ENCODE measurements at places on chromosomes 6 and 20.

GRCh38 chr6:2790588-2791449 is 25.6 kb downstream of the WRNIP1 start:
- H3K27me3 ChIP-seq = no peaks in the 10 kb centered on the region
- H3K4me1 ChIP-seq = peaks cover 9% of the 10 kb centered on the region
- 0 out of 2 replicates have a peak, but pooled peaks cover 2% of the 10 kb centered on the region for H3K36me3 ChIP-seq

- no peak for DNase-seq
- H3K4me3 ChIP-seq = no peak overlapping the region
- no peaks in the 10 kb centered on the region for H3K4me1 ChIP-seq
- H3K27ac ChIP-seq = no peak overlapping the region
- H3K36me3 ChIP-seq = no peaks in the 10 kb centered on the region
These were observed 106.0 kb downstream of the FOXO3 start for GRCh38 chr6:108666656-108667260.

DNA sequence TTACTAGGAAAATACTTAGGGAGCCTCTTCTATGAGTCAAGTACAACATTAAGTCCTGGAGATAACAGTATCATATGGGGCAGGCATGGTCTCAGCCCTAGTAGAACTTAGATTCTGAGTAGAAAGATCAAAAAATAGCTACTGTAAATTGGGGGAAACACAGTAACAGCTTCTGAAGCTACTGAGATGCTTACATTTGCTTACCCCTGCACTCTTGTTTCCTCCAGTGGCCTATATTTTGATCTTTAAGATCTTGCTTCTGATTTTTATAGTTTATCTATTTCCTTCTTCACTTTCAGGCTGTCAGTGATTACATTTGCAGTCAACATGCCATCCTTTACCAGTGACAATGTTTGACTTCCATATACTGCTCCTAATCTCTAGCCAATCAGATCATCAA is 35.3 kb downstream of the HIVEP2 start:
- H3K4me3 ChIP-seq = no peak overlapping the region
- DNase-seq = no peak
- no peaks in the 10 kb centered on the region for H3K36me3 ChIP-seq
- H3K4me1 ChIP-seq = no peaks in the 10 kb centered on the region
- no peak overlapping the region for H3K27ac ChIP-seq
- H3K27me3 ChIP-seq = no peaks in the 10 kb centered on the region

DNA sequence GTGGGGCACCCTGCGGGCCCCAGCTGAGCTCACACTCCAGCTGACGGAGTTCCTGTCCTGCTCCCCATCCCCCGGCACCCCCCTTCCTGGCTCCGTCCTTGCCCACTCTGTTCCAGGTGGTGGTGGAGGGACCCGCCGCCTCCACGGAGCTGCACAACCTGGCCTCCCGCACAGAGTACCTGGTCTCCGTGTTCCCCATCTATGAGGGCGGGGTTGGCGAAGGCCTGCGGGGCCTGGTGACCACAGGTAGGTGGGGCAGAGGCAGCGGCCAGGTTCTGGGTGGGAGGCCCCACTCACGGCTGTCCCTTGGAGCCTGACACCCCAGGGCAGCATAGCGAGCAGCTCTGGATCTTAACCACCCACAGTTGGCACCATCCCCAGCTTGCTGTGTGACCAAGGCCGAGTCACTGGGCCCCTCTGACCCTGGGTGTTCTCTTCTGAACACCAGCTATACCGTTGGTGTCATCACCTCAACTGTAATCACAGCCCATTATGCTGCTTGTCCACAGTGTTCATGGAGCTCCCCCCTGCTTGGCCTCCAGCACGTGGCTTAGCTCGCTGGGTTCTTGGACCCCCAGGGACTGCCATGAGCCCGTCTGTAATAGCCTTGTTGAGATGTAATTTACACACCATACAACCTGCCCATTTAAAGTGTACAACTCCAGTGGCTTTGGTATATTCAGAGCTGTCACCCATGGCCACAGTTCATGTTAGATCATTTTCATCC is 17.4 kb downstream of the COL20A1 start:
- no peak overlapping the region for H3K27ac ChIP-seq

- no peak overlapping the region for H3K27ac ChIP-seq
- no peak for DNase-seq
- no peak overlapping the region for H3K4me3 ChIP-seq
- no peaks in the 10 kb centered on the region for H3K27me3 ChIP-seq
These were observed 12.8 kb downstream of the RBCK1 start for GRCh38 chr20:420721-421574.

- no peak overlapping the region for H3K4me3 ChIP-seq
- H3K36me3 ChIP-seq = no peaks in the 10 kb centered on the region
- H3K4me1 ChIP-seq = no peaks in the 10 kb centered on the region
- H3K27me3 ChIP-seq = no peaks in the 10 kb centered on the region
- no peak overlapping the region for H3K27ac ChIP-seq
These were observed 263.8 kb downstream of the ALDH8A1 start for GRCh38 chr6:134686071-134686470.

- H3K27me3 ChIP-seq = no peaks in the 10 kb centered on the region
- H3K27ac ChIP-seq = no peak overlapping the region
- no peak overlapping the region for H3K4me3 ChIP-seq
- H3K4me1 ChIP-seq = no peaks in the 10 kb centered on the region
- H3K36me3 ChIP-seq = no peaks in the 10 kb centered on the region
These were observed 45.1 kb downstream of the OGFRL1 start for GRCh38 chr6:71333697-71334096.

- no peak overlapping the region for H3K4me3 ChIP-seq
- DNase-seq = no peak
- no peaks in the 10 kb centered on the region for H3K36me3 ChIP-seq
These were observed 1.9 kb downstream of the TMEM200A start for GRCh38 chr6:130367767-130368166.

GRCh38 chr6:54768494-54768893 is 78.1 kb upstream of the FAM83B start:
- H3K27ac ChIP-seq = no peak overlapping the region
- H3K36me3 ChIP-seq = no peaks in the 10 kb centered on the region
- DNase-seq = no peak

- no peak overlapping the region for H3K27ac ChIP-seq
- no peak for DNase-seq
- H3K36me3 ChIP-seq = no peaks in the 10 kb centered on the region
- no peaks in the 10 kb centered on the region for H3K27me3 ChIP-seq
- no peaks in the 10 kb centered on the region for H3K4me1 ChIP-seq
- H3K4me3 ChIP-seq = no peak overlapping the region
These were observed 130.3 kb downstream of the OPRM1 start for GRCh38 chr6:154169193-154169847.

- DNase-seq = no peak
- peaks cover 4% of the 10 kb centered on the region for H3K36me3 ChIP-seq
- H3K27me3 ChIP-seq = no peaks in the 10 kb centered on the region
These were observed 3.5 kb downstream of the CUL9 start for GRCh38 chr6:43185391-43185985.

DNA sequence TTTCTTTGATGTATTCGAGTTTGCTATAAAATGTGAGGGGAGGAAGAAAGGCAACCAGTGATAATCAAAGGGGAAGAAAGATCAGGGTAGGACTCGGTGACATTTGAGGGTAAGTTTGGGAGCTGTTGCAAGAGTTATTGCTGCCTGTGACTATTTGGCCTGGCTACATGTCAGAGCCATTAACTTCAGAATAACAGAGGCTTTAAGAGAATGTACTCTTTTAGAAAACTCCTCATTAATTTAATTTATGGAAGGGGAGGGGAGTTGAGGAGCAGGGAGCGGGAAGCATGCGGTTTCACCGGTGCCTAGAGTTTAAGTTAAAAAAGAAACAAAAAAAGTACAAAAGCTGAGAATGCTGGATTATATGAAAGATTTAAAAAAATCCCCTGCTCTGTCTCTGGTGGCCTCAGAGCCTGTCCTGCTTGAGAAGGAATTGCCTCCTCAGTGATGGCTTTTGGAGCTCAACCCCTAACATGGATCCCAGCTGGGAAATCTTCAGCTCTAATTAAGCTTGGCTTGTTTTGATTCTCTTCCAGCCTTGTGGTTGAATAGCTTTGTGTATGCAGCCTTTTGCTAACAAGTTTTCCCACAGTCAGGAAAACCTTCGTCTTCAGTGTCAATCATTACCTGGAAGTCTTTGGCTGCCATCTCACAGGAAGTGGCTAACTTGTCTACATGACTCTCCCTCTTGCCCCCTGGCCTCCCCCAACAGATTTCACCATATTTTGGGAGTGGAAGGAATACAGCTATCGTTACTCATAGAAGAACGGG is 238.2 kb downstream of the SOX4 start:
- H3K36me3 ChIP-seq = no peaks in the 10 kb centered on the region
- no peak overlapping the region for H3K4me3 ChIP-seq
- DNase-seq = no peak
- no peaks in the 10 kb centered on the region for H3K27me3 ChIP-seq

DNA sequence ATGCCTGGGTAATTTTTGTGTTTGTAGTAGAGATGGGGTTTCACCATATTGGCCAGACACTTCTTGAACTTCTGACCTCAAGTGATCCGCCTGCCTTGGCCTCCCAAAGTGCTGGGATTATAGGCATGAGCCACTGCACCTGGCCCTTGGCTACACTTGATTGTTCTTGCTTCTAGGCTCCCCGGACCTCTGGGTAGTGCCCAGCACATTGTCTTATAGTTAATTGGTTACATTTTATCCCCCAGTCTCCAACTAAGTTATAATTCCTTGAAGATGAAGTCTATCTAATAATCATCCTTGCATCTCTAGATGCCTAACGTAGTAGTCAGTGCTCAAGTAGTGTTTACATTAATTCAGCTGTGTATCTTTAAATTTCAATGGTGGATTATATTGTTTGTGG is 11.8 kb downstream of the SMPDL3A start:
- H3K4me1 ChIP-seq = no peaks in the 10 kb centered on the region
- no peak overlapping the region for H3K4me3 ChIP-seq
- no peak for DNase-seq
- no peaks in the 10 kb centered on the region for H3K27me3 ChIP-seq
- H3K36me3 ChIP-seq = no peaks in the 10 kb centered on the region

DNA sequence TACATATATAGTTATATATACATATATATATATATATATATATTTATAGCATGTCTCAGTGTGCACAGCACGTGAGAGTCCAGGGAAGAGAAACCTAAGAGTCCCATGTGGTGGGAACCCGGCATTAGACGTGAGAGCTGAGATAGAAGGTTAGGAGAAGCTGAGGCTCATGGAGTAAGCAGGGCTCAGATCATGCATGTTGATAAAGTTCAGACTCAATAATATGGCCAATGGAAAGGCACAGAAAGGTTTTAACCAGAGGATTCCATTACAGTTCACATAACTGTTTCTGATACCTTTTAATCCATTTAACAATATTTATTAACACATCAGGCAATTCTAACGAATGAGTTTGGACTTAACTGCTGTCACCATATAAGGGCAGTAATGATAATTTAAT is 143.4 kb downstream of the MYB start:
- no peaks in the 10 kb centered on the region for H3K36me3 ChIP-seq
- no peaks in the 10 kb centered on the region for H3K4me1 ChIP-seq
- H3K27ac ChIP-seq = no peak overlapping the region
- H3K27me3 ChIP-seq = no peaks in the 10 kb centered on the region
- no peak for DNase-seq
- H3K4me3 ChIP-seq = no peak overlapping the region

- DNase-seq = no peak
- no peak overlapping the region for H3K4me3 ChIP-seq
- H3K27ac ChIP-seq = no peak overlapping the region
- no peaks in the 10 kb centered on the region for H3K36me3 ChIP-seq
These were observed 258.9 kb downstream of the KIF16B start for GRCh38 chr20:16314320-16314719.

DNA sequence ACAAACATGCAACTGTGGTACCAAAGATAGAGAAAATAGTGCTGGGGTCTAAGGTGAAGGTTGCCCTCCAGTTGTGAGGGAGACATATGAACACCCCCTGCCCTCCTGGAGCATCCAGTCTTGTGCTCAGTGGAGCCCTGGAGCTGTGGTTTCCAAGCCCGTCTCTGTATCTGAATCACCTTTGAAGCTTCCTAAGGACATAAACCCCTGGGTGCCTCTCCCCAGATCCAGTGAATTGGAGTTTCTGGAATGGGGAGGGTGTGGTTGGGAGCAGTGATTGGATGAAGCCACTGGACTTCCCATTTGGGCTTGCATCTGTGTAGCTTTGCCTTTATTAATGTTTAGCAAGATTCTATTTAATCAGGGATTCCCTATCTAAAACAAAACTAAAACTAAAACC is 22.4 kb upstream of the E2F3 start:
- H3K27me3 ChIP-seq = peaks cover 2% of the 10 kb centered on the region
- H3K4me3 ChIP-seq = no peak overlapping the region
- no peaks in the 10 kb centered on the region for H3K4me1 ChIP-seq
- H3K36me3 ChIP-seq = no peaks in the 10 kb centered on the region

DNA sequence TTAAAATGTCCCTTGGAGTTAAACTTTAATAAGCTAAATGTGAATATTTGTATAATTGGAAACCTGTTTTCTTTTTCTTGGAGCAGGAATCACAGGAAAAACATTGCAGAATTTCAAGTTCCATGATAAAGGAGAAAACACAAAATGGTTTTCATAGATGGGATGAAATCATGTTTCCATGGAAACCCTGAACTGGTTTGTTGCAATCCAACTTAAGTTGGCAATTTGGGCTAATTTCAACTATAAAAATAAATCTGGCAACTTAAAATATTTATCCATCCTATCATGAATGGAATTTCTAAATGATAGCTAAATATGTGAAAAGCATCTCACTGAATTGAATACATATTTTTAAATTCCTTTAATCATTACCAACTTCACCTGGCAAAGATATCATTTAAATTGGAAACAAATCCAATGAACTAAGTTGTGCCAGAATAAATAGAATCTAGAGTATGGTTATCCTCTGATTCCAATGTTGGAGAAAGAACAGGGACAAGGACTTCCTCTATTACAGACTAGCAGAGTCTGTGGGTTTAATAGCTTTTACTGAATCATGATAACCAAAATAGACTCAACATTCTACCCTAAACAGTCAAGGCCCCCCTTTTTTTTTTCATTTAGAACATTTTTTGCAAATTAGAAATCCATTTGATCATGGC is 33.2 kb downstream of the COL21A1 start:
- DNase-seq = no peak
- no peak overlapping the region for H3K27ac ChIP-seq
- H3K4me3 ChIP-seq = no peak overlapping the region

GRCh38 chr20:54168961-54169862 is 4.6 kb downstream of the CYP24A1 start:
- H3K27ac ChIP-seq = no peak overlapping the region
- H3K27me3 ChIP-seq = peaks cover 18% of the 10 kb centered on the region
- H3K36me3 ChIP-seq = no peaks in the 10 kb centered on the region
- no peak for DNase-seq
- peaks cover 12% of the 10 kb centered on the region for H3K4me1 ChIP-seq

GRCh38 chr20:23111307-23111943 is 25.3 kb upstream of the CD93 start:
- H3K4me3 ChIP-seq = no peak overlapping the region
- no peaks in the 10 kb centered on the region for H3K36me3 ChIP-seq
- H3K4me1 ChIP-seq = no peaks in the 10 kb centered on the region
- DNase-seq = no peak

DNA sequence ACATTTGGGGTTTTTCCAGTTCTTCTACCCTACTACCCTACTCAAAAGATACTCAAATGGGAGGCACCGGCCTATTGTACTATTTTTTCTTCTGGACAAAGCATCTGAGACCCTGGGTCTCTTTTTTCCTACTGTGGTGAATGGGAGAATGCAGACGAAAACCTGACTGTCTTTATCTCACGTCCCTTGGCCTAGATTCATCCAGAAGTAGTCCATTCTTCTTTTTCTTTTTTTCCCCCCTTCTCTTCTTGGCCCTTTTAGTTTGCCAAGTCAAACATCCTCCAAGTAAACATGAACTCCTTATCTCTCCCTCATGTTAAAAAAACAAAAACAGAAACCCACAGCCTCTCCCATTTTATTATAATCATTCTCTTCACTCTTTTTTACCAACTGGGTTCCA is 8.7 kb upstream of the ILRUN start:
- DNase-seq = no peak
- no peaks in the 10 kb centered on the region for H3K36me3 ChIP-seq
- no peak overlapping the region for H3K27ac ChIP-seq
- H3K4me3 ChIP-seq = no peak overlapping the region
- H3K4me1 ChIP-seq = no peaks in the 10 kb centered on the region
